Fibroblast of lung (primary cell): ENCODE measurements at places on chromosomes 11 and 22. TPM values are rescaled to one million over a fixed set of nuclear protein-coding genes. Genes with fewer than 3 reads are reported as not detected.

GRCh38 chr11:90836031-90836430 lies 613.2 kb upstream of the CHORDC1 start:
- H3K4me3 ChIP-seq = no peak overlapping the region
- no peaks in the 10 kb centered on the region for H3K36me3 ChIP-seq
- H3K27ac ChIP-seq = no peak overlapping the region
- no peaks in the 10 kb centered on the region for H3K27me3 ChIP-seq
- no peaks in the 10 kb centered on the region for H3K4me1 ChIP-seq

- no peaks in the 10 kb centered on the region for H3K36me3 ChIP-seq
- no peak overlapping the region for H3K27ac ChIP-seq
- H3K27me3 ChIP-seq = no peaks in the 10 kb centered on the region
- H3K4me1 ChIP-seq = no peaks in the 10 kb centered on the region
These were observed 298.7 kb downstream of the SHANK2 start for GRCh38 chr11:70953720-70954119.

DNA sequence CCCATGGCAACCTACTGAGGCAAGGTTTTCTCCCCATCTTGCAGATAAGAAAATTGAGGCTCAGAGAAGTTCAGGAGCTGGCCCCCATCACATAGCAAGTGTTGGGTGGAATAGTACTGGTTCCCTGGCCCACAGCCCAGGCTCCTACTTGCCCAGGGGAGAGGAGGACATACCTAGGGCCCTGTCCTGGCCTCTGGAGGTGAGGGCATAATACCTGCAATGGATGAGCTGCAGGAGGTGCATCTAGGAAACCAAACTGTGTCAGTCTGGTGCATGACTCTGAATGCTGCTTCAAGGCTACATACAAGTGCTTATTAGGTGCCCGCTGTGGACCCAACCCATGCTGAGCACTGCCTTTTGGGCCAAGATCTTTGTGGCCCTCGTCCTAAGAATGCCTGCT lies 40.0 kb upstream of the TPBGL start:
- no peaks in the 10 kb centered on the region for H3K36me3 ChIP-seq
- no peak for DNase-seq
- no peaks in the 10 kb centered on the region for H3K4me1 ChIP-seq
- no peak overlapping the region for H3K27ac ChIP-seq
- H3K27me3 ChIP-seq = peaks cover 17% of the 10 kb centered on the region

DNA sequence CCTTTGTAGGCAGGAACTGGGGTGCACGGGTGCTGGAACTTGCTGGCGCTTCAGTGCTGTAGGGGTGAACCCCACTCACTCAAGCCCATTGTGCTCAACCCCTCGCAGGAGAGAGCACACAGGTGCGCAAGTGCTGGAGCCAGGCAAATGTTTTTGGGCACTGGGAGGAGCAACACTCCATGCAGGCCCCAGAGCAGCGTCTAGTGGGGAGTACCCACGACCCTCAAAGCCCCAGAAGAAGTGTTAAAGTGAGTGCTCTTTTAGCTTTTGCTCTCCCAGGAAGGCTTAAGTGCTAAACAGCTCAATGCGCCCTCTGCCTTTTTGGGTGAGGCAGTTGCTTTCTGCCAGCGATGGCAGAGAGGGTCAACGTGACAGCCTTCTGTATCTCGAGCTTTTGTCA lies 282.2 kb upstream of the ARHGAP42 start:
- no peaks in the 10 kb centered on the region for H3K27me3 ChIP-seq
- no peaks in the 10 kb centered on the region for H3K36me3 ChIP-seq
- no peak for DNase-seq
- H3K4me1 ChIP-seq = no peaks in the 10 kb centered on the region
- no peak overlapping the region for H3K4me3 ChIP-seq
- H3K27ac ChIP-seq = no peak overlapping the region

DNA sequence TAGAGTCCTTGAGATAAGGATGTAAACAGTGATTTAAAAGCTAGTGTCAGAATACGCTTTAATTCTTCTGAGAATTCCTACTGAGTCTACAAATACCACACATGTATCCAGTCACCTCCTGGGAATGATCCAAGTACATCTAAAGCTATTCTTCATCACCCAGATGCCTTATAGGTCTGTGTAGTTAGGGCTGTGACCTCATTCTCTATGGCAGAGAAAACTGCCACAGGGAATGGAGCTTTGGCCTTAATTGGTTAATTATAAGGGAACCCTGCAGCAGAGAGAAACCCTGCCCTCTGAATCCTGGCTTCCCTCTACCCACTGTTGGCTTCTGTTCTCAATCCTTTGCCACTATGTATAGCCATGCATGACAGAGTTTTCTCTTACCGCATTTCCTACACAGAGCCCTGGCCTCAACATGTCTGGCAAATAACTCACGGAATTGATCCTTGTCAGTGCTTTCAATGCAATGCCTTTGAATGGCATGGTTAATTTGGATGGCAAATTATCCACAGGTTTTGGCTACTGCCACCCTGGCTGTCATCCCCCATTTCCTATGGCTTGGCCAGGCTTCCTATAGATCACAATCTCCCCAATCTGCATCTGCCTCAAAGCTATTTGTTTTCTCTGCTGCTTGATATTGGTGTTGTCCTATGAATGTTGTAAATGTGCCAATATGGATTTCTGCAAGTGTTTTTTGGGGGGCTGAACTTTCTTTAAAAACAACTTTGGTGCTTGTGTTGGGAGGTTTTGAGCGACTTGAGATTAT lies 2.9 kb downstream of the DIXDC1 start:
- no peak overlapping the region for H3K4me3 ChIP-seq
- peaks cover 19% of the 10 kb centered on the region for H3K4me1 ChIP-seq

DNA sequence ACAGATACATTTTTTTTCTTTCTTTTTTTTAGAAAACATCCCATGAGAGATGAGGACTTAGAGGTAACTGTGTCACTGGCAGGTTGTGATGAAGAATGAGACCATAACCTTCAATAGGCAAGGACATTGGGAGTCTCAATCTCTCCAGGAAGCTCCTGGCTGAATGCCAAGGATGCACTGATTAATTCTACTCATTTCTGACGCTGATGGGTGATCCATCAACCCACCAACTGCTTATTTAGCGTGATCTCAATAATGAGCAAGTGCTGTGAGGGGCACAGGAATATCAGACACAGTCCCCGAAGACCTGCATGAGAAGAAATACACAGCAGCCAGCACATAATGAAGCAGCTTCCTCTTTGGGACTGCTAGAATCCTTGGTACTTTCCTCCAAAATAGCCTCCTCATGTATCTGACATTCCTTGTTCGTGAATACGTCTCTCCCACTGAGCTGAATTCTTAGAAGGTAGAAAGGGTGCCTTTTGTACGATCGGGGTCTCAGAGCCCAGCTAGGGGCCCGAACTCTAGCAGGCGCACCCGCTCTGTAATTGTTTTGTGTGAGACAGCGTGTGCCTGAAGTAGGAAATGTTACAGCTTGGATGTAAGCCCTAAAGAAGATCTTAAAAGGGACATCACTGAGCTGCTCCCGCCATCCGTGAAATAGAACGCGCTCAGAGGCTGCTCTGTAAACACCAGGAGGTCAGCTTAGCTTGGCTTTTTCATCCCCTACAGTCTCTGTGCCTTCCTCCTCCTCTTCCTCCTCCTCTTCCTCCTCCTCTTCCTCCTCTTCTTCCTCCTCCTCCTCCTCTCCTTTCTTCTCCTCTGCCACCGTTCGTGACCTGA lies 7.2 kb downstream of the CLMP start:
- H3K27me3 ChIP-seq = no peaks in the 10 kb centered on the region
- H3K27ac ChIP-seq = peak overlapping the region; percentile 84
- peak; percentile 71 for DNase-seq
- H3K4me3 ChIP-seq = peak overlapping the region; percentile 28

DNA sequence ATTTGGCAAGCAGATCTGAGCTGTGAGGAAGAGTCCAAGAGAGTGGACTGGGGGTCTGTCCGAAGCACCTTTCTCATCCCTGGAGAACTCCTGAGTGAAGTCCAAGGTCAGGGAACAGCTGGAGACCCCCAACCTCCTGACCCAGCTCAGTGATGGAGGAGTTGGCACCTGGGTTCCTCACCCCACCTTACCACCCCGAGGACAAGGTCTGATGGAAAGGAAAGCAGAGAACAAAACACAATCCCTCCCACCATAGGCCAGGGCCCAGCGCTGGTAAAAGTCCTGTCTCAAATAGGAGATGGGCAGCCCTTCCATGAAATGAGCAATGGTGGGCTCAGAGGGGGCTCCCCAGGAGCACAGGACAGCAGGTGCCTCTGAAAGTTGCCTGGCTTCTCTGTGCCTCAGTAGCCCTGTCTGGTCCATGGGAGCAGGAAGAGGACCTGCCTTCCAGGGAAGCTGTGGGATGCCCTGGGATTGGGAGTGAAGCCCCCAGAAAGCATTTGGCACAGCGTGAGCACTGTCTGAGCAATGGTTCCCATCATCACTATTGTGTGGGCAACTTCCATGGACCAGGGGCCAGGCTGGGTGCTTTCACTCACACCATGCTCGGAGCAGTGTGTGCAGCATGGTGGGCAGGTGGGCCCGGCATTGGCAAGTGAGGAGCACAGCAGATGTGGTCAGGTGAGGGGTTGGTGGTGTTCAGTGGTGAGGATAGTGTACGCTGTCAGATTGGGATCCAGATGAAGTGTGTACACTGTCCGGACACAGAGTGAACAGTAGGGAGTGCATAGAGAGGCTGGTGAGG lies 7.5 kb downstream of the TRIM29 start:
- no peak for DNase-seq
- H3K36me3 ChIP-seq = no peaks in the 10 kb centered on the region
- no peaks in the 10 kb centered on the region for H3K4me1 ChIP-seq
- H3K27me3 ChIP-seq = peaks cover 8% of the 10 kb centered on the region
- no peak overlapping the region for H3K27ac ChIP-seq

- DNase-seq = no peak
- no peaks in the 10 kb centered on the region for H3K27me3 ChIP-seq
- H3K36me3 ChIP-seq = no peaks in the 10 kb centered on the region
- H3K4me3 ChIP-seq = no peak overlapping the region
- no peak overlapping the region for H3K27ac ChIP-seq
These were observed 148.1 kb downstream of the FAM76B start for GRCh38 chr11:95641495-95641894.

DNA sequence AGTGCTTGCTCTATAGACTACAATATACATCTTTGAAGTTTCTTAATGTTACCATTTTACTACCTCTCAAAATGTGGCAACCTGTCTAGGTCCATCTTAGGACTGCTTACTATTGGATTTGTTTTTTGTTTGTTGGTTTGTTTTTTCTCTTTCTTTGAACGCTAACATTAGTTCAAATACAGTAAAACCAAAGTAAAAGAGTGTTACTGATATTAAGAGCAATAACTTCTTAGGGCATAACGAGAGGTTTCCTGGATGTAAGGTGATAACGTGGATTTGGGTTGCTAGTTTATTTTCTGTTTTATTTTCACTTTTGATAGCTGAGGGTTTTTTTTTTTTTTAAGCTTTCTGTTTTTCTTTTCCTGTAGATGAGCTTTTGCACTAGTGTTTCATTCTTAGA lies 43.6 kb downstream of the TMEM135 start:
- no peaks in the 10 kb centered on the region for H3K27me3 ChIP-seq
- no peaks in the 10 kb centered on the region for H3K36me3 ChIP-seq
- no peak overlapping the region for H3K27ac ChIP-seq

DNA sequence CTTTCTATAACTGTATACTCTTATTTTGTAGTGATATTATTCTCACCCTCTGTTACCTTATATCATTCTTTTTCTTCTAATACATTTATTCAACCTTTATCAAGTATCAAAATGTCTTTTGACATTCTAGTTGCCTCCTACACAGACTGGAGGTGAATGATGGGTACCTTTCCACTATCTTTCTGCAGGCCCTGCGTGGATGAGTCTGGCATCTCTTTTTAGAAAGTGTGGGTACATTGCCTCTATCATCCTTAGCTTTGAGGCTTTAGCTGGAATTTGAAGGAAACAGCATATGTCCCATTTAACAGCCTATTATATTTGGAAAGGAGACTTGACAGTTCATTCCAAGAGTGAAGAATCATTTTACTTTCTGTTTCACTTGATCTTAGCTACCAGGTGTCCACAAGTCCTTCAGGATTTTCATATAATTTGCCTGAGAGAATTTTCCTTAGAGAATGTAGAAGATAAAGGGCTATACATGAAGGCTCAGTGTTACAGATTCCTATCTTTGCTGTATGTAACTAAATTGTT lies 192.0 kb downstream of the CWF19L2 start:
- H3K4me3 ChIP-seq = no peak overlapping the region
- no peak for DNase-seq
- H3K4me1 ChIP-seq = no peaks in the 10 kb centered on the region
- no peak overlapping the region for H3K27ac ChIP-seq

DNA sequence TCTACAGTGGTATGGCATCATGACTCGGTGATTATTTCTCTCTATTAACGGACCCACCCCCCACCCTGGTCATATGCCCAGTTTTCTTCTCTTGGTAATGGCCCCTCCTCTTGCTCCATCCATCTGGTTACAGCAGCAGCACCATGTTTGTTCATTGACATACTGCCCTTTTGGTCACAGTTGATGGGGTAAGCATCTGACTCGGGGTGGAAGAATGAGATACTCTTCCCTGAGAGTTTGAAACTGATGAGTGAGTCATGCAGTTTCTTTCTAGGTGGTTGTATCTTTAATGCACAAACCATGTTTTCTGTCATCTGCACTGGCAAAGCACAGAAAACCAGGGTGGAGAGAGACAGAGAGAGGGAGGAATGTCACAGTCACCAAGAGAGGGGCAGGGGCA lies 126.0 kb downstream of the SYN3 start:
- H3K27me3 ChIP-seq = no peaks in the 10 kb centered on the region
- peak; percentile 24 for DNase-seq
- H3K36me3 ChIP-seq = no peaks in the 10 kb centered on the region
- no peak overlapping the region for H3K27ac ChIP-seq
- H3K4me3 ChIP-seq = no peak overlapping the region
- H3K4me1 ChIP-seq = no peaks in the 10 kb centered on the region

DNA sequence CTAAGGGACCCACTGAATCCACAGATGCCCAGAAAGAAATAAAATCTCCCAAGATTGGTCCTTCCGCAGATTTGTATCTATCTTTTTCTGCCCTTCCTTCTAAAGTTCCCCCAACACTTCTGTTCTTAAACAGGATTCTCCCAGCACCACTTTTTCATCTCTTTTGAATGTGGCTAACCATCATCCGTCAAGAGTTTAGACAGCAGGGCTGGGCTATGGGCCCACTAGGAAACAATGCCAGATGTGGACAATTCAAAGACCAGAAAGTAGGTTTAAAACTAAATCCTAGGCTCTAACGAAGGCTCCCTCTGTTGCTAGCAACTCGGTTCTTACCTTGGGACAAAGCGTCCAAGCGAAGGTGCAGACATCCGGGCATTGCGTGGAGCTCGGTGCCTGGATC lies 100.0 kb downstream of the AMBRA1 start:
- DNase-seq = peak; percentile 16
- no peaks in the 10 kb centered on the region for H3K36me3 ChIP-seq
- no peaks in the 10 kb centered on the region for H3K27me3 ChIP-seq
- no peak overlapping the region for H3K4me3 ChIP-seq

GRCh38 chr22:25374869-25375268 lies 155.4 kb downstream of the CRYBB2 start:
- no peak for DNase-seq
- H3K27ac ChIP-seq = no peak overlapping the region
- no peaks in the 10 kb centered on the region for H3K36me3 ChIP-seq
- H3K4me1 ChIP-seq = no peaks in the 10 kb centered on the region

Gene SLC22A6
- total RNA-seq = not detected in 2 replicates

Gene CNTF
- 0.77 and 1.2 TPM in 2 replicates for total RNA-seq

Gene APOBEC3B
- total RNA-seq = 0.77 and 2.3 TPM in 2 replicates

Gene IL10RA
- total RNA-seq = 0.17 and 0.26 TPM in 2 replicates

Gene DERL3
- total RNA-seq = under 0.01 and 0.50 TPM in 2 replicates
